ENCODE measurements at places on chromosomes 11 and 22. TPM values are rescaled to one million over a fixed set of nuclear protein-coding genes. Genes with fewer than 3 reads are reported as not detected.
A peak's percentile ranks its signal among the peaks of the same experiment; 100 is the strongest.

DNA sequence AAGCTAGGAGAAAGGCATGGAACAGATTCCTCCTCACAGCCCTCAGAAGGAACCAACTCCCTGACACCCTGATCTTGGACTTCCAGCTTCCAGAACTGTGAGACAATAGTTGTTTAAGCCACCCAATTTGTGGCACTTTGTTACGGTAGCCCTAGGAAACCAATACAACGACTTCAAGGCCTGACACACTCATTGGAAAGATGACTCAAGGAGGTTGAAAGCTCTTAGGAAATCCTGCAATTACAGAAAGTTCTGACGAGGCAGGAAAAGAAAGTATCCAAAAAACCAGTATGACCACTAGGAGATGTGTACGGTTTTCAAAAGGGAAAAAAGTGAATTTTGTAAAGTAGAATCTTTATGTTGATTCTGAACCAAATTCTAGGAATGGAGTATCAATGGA, 161.4 kb downstream of the SWAP70 start:
- DNase-seq = no peak

DNA sequence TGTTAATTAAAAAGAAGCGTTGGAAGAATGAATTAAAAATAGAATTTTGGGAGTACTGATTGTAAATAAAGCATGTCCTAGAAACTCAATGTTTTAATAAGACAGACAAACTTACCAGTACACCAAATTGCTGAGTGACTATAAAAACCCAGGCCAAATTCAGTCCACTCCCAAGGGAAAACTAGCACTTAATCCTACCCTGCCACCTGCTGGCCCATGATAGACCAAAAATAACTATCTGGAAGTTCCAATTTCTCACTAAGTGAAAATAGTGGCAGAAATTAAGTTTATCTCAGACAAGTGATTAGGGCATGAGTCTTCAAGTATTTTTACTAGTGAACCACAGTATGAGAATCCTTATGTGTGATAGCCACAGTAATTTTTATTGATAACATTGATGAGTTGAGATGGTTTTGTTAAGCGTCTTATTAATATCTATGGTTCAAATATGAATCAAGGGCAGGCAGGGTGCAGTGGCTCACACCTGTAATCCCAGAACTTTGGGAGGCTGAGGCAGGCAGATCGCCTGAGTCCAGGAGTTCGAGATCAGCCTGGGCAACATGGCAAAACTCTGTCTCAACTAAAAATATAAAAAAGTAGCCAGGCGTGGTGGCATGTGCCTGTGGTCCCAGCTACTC, 9.8 kb upstream of the DDX10 start:
- DNase-seq = peak; percentile 23

GRCh38 chr11:13767471-13767870, 99.0 kb downstream of the FAR1 start:
- DNase-seq = no peak

DNA sequence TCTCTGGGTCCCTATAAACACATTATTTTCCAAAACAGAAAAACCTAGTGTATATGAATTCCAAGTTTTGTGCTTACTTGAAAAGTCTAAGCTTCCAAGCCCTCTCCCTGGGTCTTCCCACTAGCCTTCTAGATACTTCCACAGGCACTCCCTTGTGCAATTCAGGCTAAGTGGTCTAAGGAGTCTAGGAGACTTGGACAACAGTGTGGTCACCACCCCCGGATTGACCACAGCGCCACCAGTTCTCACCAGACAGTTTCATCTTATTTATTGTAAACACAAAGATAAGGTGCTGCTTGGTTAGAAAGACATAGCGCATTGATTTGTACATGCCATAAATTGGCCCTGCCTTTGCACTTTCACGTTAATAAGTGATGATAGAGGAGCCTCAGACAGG, 623.9 kb downstream of the OPCML start:
- no peak for DNase-seq

DNA sequence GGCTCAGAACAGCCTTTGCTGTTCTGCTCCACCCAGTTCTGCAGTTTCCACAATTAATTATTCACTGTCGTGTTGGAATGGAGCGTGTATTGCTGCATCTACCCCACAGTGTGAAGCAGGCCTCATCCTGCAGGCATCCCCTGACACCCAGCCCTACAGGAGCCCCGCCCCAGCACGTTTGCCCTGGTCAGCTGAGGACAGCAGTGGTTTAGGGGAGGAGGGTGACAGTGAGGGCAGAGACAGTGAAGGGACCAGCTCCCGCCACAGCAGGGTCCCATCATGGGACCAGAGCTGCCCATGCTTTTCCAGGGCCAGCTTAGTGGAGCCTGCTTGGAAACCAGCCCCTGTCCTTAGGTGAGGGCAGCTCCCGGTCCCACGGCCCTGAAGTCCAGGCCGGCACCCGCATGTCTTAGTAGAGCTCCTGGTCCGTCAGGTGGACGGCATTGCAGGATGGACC, 273.0 kb downstream of the TBC1D22A start:
- DNase-seq = no peak

C22orf31 gene
- total RNA-seq = not detected

GRCh38 chr22:42841444-42841843, 15.6 kb downstream of the ARFGAP3 start:
- no peak for DNase-seq

P2RX6 gene
- total RNA-seq = 0.29 TPM

CDC42BPG gene
- total RNA-seq = 7.4 TPM

- DNase-seq = no peak
Observed at GRCh38 chr11:50181334-50181733, 148.7 kb downstream of the OR4C45 start.

GRCh38 chr11:8213376-8213775, 44.6 kb upstream of the RIC3 start:
- DNase-seq = no peak

TEX12 gene
- not detected for total RNA-seq

GRCh38 chr11:459511-460220, 9.6 kb downstream of the PTDSS2 start:
- no peak for DNase-seq

DNA sequence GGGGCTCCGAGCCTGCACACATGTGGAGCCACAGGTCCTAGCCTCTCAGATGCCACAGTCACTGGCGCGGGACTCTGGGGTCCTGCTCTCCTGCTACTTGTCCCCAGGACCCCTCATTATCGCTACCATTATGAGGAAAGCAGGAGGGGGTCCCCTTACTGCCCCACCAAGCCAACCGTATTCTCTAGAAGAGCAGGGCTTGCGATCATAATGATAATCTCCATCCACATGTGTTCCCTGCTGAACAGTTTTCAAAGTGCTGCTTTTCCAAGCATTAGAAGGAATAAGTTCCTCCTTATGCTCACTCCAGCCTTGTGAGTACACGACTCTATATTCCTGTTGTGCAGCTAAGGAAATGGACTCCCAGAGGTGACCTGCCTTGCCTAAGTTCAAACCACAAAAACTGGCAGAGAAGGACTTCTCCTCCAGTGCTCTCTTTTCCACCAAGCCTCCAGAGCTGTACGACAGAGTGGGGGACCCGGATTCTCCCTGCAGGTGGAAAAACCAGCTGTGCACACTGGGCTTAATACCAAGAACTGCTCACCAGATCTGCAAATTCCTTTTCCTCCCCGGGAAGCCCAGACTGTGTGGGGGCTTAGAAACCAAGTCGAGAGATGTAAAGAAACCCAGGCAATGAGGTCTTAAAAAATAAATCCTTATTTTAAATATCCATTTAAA, 92.8 kb upstream of the DRD2 start:
- no peak for DNase-seq

MPEG1 gene
- 0.93 TPM for total RNA-seq

DNA sequence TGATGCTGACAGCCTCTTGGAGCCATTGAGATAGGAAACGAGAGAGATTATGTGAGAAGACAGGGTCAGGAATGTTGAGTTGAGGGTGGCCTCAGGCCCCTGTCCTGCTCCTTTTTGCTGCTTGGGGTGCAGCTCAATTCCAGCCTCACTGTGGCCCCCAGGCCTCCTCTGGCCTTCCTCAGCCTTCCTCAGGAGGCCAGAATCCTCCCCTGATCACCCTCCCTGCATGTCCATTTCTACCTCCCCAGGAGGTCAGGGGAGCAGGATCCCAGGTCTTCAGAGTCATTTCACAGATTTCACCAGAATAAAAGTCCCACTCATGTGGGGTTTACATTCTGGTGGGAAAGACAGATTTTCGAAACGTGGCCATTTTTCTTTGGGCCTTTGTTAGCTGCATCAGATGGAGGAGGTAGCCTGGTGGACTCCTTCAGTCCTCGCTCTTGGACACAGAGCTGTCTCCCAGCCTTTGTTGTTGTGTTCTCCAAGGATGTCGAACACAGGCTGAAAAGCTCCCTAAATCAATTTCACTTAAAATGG, 2.2 kb upstream of the KCNQ1OT1 start:
- DNase-seq = no peak

DNA sequence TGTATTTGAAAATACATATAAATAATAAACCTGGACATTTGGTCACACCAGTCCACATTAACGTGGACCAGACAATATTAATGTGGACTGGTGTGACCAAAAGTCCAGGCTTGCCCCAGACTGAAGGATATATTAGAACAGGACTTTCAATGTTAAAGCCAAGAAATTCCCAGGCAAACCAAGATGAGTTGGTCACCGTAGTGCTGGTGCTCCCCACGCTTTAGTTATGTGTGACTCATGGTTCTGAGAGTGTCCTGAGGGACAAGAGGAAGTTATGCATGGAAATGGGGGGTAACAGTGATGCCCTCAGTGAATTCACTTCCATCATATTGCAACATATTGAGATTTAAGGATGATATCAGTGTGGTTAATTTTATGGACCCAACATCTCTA, 31.4 kb downstream of the POU2AF1 start:
- DNase-seq = no peak

CENPM gene
- total RNA-seq = 7.9 TPM

LRRC55 gene
- total RNA-seq = not detected

DNA sequence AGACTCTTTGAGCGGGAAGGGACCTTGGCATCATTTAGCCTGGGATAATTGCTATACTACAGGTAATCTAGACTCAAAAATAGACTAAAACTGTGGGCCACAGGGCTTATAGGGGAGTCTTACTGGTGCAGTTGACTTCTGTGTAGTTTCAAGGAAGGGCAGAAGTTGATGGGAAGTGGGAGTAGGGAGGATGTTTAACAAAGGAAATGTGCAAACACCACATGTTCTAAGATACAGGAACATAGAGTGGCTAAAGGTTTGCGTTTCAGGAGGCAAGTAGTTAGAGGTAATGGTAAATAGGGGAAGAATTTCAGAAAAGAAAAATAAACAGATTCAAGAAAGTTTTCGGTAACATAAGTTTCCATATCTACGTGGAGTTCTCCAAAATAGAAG, 14.4 kb upstream of the SORL1 start:
- no peak for DNase-seq

HBD gene
- total RNA-seq = not detected

OR2AG1 gene
- not detected for total RNA-seq

- no peak for DNase-seq
Observed at GRCh38 chr11:104776501-104777170, 121.6 kb downstream of the CASP12 start.

DNA sequence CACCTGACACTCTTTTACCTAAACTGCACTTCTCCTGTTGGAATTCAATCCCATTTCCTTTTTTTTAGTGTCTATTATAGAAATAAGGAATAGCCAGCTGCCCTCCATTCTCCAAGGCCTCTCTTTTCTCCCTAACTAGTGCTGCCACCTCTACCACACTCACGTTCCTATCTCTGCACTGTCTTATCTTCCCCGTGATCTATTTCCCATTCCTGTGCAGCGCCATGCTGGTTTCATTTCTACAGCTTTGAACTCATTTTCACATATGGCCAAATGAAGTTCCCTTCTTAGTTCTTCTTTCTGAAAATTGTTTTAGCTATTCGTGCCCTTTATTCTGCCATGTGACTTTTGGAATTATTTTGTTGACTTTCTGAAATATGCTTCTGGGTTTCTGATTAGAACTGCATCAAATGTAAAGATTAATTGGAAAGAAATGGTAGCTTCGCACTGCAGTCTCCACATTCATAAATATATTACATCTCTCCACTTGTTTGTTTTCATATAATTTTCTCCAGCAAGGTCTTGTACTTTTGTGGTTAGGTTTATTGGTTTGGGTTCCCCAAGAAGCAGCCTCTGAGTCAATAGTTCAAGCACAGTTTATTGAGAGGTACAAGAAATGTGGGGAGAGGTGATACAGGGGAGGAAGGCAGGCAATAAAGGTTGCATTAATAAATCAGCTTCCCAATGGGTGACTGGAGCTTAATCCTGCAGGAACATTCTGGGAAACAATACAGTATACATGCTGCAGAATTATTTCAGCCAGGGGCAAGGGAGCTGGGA, 43.7 kb upstream of the DRD2 start:
- DNase-seq = no peak

GLYAT gene
- total RNA-seq = not detected

DNA sequence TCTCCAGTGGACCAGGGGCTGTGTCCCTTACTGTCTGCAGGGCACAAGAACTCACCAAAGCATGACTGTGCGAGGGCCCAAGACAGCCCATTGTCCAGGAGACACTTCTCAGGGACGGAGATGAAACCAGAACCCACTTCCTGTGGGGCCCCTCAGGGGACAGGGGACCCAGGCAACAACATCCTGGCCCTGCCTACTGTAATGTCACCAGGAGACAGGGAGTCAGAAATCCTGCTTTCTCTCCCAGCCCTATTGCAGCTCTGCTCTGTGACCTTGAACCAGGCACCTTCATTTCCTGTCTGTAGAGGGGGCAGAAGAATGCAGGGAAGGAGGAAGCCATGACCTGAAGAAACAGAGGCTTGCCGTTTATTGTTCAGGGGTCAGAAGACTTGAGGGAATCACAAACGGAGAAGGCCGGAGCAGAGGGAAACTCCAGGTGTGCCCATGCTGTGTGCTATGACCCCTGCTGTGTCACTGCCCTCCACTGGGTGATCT, 98.0 kb downstream of the NAT10 start:
- no peak for DNase-seq

DNA sequence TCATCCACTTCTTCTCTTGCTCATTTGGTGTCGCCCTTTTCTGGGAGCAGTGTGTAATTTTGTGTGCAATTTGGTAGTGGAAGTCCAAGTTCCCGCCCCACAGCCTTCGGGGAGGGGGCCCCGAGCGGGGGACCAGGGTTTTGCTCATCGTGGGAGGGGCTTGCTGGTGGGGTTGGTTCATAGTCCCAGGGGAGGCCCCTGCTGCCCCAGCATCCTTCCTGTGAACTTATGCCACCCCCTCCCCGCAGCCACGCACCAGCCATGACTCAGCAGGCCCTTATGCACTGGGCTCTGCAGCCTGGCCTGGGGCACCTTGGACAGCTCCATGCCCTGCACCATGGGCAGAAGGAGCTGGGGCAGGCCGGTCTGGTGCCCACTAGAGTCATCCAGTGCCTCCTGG, 1183.6 kb downstream of the BRD1 start:
- DNase-seq = no peak

LPXN gene
- total RNA-seq = 93.8 TPM

DNA sequence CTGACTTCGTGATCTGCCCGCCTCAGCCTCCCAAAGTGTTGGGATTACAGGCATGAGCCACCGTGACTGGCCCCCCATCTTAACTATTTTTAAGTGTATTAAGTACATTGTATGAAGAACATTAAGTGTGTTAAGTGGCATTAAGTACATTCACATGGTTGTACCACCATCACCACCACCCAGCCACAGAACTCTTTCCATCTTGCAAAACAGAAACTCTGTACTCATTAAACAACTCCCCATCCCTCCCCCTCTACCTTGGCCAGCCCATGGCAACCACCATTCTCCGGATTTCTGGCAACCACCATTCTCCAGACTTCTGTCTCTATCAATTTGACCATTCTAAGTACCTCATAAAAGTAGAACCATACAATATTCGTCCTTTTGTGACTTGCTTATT, 17.8 kb upstream of the PEX26 start:
- DNase-seq = no peak

LUZP2 gene
- not detected for total RNA-seq
